ENCODE measurements at places on chromosomes 2 and 18. TPM values are rescaled to one million over a fixed set of nuclear protein-coding genes. Genes with fewer than 3 reads are reported as not detected.
A peak's percentile ranks its signal among the peaks of the same experiment; 100 is the strongest.

TOGARAM2 gene
- total RNA-seq = 4.0 TPM

GRCh38 chr18:39667905-39668304 is 2102.3 kb upstream of the CELF4 start:
- no peak overlapping the region for H3K27ac ChIP-seq
- H3K4me1 ChIP-seq = peaks cover 4% of the 10 kb centered on the region
- H3K4me3 ChIP-seq = no peak overlapping the region
- no peaks in the 10 kb centered on the region for H3K36me3 ChIP-seq
- no peak for DNase-seq

- H3K4me1 ChIP-seq = peaks cover 54% of the 10 kb centered on the region
- H3K27ac ChIP-seq = peak overlapping the region; percentile 98
- H3K36me3 ChIP-seq = no peaks in the 10 kb centered on the region
- no peak overlapping the region for H3K4me3 ChIP-seq
Observed at GRCh38 chr18:35029103-35029502, 12.1 kb upstream of the MAPRE2 start.

GRCh38 chr18:2114289-2114688 is 457.0 kb downstream of the METTL4 start:
- no peak overlapping the region for H3K27ac ChIP-seq
- no peak overlapping the region for H3K4me3 ChIP-seq
- H3K4me1 ChIP-seq = no peaks in the 10 kb centered on the region
- H3K27me3 ChIP-seq = peaks cover 7% of the 10 kb centered on the region
- H3K36me3 ChIP-seq = no peaks in the 10 kb centered on the region

PLGLB1 gene
- 2.1 TPM for total RNA-seq

LIPG gene
- 0.59 TPM for total RNA-seq

TMEM18 gene
- total RNA-seq = 24.1 TPM

All from activated T-helper 2 cell treated with anti-CD3 and anti-CD28 coated beads, Interferon-gamma antibody, Interleukin-2, Interleukin-4, amounts not matched to agents 10 μg/mL and 5 μg/mL and 100 μg/mL, durations not matched to agents 14 hours and 24 hours and 36 hours (primary cell).